Heart left ventricle (tissue), 16 donors: ENCODE measurements at places on chromosomes 5 and 9. TPM values are rescaled to one million over a fixed set of nuclear protein-coding genes. Genes with fewer than 3 reads are reported as not detected.

GRCh38 chr5:135706893-135707292, 127.6 kb upstream of the SLC25A48 start:
- DNase-seq, result no peak

DNA sequence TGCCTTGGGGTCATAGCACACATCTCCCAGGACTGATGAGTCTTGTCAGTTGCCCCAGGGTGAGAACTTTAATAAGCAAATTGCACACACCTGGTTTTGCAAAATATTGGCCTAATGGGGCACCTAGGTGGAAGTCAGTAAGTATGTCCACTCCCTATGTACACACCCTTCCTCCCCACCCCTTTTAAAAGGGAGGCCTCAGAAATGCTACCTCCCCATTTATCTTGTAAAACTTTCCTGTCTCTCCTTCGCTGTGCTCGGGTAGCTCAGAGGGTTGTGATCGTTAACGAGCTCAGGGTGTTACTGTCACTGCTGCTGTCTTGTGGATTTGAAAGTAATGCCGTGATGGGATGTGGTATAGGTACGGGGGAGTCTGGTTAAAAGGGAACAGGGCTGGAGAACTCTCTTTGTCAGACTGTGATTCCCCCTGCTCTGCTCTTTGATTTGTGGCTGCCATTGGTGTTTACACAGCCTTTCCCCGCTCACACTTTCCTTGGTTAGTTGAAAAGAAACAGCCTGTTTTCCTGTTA, 26.2 kb downstream of the ZNF462 start:
- DNase-seq, result no peak

SLC34A1 gene
- total RNA-seq, result not detected

DNA sequence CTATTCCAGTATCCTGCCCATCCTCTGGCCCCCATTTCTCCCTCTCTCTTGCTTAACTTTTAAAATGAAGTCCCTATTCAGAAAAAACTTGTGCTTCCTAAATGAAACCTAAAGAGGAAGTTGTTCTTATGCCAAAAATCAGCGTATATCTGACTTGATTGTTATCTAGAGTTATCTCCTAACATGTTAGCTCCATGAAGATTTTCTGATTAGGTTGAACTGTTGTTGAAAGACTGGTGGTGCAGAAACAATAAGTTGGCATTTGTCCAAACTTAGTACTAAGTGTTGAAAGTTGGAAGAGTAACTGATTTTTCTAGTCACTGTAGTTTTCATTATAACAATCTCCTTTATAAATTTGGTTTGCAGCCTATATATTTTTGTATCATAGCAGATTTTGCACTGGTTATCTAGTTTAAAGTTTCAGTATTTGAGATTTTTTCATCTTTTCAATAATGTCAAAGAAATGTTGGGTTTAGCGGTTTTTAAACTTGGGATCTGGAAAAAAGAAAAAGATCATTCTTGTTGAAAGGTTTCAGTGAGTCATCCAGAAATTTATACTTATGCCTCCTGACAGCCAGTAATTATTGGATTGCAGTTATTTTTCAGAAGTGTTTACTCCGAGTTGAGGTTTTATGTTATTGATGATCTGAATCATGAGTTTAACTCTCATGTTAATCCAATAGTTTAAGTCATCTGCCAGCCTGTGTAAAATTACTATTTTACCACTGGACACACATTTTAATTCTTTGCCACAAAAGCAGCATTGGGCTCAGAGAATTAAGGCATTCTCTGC, 60.6 kb downstream of the PAM start:
- no peak for DNase-seq

DNA sequence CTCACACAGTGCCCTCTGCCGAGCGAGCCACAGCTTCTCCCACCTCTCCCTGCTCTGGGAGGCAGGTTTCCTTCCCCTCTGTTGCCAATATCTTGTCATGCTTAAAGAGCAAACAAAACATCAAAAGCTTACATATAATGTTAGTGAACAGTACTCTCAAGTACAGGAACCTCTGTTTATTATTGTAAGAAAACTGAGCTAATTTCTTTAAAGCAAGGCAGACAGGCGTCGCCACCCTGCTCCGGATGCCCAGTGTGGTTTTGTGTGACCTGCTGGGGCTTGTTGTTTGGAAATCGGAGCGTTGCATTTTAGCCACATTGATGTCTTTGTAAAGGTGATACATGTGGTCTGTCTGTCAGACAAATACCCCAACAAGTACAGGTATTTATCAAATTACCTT, 401.4 kb upstream of the IRX1 start:
- no peak for DNase-seq

DNA sequence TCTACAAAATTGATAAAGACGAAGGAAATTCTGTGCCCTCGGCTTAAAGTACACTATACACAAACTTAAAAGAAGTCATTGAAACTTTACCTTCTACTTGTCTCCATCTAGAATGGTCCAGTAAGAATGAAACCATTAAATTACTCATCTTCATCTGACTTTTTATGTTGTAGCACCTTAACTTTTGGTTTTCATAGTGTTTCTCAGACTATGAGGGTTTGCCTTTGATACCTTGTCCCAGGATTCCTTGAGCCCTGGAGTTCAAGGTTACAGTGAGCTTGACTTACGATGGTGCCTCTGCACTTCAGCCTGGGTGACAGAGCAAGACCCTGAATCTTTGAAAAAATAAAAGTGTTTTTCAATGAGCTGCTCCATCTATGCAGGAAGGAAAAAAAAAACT, 132.2 kb downstream of the CDC42SE2 start:
- no peak for DNase-seq

DNA sequence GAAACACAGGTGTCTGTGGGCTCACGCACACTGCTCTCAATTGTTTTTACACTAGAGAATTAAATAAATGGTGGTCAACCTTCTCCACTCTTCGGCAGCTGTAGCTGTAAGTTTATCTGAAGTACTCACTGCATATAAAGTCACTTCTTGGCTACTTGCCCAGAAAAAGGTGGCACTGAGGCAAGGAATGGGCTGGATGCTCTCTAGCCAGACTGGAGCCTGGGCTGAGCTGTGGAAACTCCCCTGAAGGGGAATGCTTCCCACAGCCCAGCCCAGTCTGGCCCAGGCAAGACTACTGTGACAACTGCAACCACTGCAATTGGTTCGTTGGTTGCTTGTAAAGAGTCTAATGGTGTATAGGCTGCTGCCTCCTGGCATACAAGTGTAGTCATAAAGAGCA, 4.5 kb downstream of the LEAP2 start:
- peak; percentile 57 for DNase-seq

PCDHA1 gene
- total RNA-seq, result not detected

- DNase-seq, result no peak
These were observed 67.7 kb upstream of the STC2 start for GRCh38 chr5:173395933-173396308.

GRCh38 chr9:127426756-127427155, 2.6 kb downstream of the ZNF79 start:
- no peak for DNase-seq

IFNK gene
- total RNA-seq, result not detected

- DNase-seq, result no peak
These were observed 18.5 kb upstream of the GLIS3 start for GRCh38 chr9:4318326-4318725.

DNA sequence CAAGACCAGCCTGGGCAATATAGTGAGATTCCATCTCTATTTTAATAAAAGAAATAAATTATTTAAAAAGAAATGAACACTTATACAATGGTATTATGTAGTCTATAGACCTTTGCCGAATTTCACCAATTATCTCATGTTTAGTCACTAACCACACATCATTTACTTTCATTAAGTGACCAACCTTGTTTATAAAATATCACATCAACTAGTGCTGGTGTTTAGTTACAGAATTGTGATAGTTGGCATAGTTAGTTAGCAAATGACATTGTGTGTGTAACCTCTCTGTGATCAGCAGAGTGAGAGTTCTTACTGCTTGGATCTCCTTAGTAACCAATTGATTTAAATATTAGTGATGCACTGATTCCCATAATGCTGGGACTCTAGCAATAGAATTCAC, 71.8 kb downstream of the PRR16 start:
- no peak for DNase-seq

GRCh38 chr5:119017994-119018393, 29.6 kb upstream of the DTWD2 start:
- DNase-seq, result no peak

DNA sequence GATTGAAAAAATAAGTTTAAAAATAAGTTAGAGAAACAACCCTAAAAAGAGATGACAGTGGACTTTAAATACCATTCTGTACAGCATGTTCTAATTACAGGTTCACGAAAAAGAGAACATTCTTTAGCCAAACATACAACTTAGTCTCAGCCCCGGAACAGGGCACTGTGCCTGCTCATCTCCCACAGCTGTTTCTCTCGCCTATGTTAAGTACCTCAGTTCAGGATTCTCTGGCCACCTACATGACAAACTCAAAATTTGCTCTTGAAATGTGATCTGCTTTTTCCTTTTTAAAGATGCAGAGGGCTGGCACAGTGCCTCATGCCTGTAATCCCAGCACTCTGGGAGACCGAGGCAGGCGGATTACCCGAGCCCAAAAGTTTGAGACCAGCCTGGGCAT, 52.3 kb downstream of the MYO10 start:
- DNase-seq, result no peak

DNA sequence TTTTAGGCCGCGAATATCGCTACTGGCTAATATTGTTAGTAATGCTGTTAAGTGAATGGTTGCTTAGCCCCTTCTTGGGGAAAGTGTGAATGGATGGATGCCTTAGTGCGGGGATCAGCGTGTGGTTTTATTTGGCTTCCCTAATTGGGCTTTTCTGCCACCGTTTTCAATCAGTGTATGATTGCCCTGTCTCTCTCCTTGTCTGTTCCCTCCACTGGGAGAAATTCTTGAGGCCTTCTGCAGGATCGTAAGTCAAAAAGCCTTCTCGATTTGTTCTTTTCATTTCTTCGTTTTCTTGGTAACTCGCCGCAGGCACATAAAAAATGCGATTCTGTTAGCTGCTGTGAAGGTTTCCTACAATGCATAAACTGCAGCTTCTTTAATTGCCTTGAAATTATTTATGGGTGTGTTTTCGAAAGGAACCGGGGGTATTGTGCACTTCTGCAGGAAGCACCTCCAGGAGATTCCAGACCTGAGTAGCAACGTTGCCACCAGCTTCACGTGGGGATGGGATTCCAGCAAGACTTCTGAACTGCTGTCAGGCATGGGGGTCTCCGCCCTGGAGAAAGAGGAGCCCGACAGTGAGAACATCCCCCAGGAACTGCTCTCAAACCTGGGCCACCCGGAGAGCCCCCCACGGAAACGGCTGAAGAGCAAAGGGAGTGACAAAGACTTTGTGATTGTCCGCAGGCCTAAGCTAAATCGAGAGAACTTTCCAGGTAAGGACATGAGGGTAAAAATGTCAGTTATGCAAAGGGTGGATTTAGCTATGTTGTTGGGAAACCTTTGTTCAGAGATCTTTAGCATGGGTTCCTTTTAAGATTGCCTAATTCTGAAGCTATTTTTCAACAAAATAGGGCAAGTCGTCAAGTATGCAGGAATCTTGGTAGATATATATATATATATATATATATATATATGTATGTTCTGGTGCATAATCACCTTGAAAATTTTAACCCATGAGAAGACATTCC, 700 bp downstream of the SKP2 start:
- no peak for DNase-seq

DNA sequence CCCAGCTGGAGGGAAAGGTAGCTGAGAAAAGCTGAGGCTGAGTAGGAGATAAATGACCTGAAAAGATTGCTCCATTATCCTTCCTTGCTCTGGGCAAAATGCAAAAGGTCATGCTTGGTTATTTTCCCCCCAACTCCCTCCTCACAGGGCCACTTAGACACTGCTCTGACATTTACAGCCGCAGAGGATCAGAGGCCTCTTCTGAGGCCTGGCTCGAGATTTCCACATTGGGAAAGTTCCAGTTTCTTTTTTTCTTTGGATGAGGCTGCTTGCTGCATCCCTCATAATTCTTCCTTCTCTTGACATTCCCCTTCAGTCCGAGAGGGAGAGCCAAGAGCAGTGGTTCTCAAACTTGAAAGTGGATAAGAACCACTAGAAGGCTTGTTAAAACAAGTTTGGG, 60.1 kb upstream of the HSPA9 start:
- DNase-seq, result no peak

DNA sequence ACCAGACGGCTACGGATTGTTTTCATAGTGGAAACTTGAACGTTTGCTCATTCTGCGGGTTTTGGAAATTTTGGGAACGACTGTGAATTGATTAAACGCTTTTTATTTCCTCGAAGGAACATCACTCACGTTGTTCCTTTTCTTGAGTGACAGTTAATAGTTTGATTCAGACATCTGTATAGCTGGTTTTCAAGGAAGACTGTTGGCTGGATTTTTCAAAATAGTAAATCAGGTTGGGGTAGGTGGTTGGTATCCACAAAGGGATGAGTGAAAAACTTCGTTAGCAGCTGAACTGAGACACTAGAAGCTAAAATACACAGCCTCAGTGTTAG, 1.1 kb downstream of the TGFBR1 start:
- no peak for DNase-seq

PCDH12 gene
- 10.8 TPM for total RNA-seq

DNA sequence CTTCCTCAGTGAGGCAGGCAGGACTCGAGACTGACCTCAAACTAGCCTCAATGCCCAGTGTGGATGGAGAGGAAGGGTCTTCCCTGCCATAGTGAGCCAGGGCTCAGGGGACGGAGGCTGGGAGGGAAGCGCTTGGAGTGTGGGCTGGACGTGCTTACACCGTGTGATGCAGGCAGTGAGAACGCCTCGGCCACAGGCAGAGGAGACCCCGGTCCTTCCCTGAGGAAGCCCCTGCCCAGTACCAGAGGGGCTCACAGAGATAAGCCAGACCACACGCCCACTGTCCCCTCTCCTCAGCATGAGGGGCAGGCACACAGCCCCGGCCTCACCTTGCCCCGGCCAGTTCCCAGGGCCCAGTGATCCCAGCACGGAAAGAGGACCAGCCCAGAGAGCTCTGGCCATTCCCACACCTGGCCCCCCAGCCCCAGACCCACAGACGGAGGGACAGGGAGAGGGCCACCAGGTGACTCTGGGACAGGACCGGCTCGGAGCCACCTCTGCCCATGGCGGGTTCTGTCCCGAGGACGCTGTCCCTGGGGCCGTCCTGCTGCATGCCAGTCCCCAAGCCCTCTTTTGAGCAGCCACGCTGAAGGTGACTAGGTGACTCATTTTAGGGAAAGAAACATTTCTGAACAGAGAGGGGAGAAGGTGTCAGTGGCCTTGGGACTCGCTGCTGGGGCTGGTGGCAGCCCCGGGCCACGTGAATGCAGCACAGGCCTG, 6.0 kb upstream of the NSMF start:
- DNase-seq, result peak; percentile 14

GAS1 gene
- 3.3 TPM for total RNA-seq

GRCh38 chr5:7745882-7746610, 104.9 kb downstream of the CFAP90 start:
- peak; percentile 42 for DNase-seq

ISL1 gene
- not detected for total RNA-seq
